A172 (cell line): ENCODE measurements at places on chromosomes 1 and 21.

DNA sequence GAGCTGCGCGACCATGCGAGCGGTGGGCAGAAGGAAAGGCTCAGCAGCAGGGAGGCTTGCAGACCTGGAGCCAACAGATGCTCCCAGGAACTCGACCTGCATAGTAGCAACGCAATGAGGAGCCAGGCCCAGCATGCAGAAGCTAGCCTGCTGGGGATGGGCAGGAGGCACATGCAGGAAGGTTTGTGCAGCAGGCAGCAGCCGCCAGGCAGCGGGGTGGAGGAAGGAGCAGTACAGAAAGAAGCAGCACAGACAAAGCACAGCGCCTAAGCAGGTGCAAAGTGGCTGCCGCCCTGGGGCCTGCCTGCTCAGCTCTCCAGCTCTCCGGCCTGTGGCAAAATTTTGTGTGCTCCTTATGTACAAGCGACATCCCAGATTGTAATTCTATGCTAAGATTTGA is 213.5 kb upstream of the MAP1LC3C start:
- no peak for DNase-seq

DNA sequence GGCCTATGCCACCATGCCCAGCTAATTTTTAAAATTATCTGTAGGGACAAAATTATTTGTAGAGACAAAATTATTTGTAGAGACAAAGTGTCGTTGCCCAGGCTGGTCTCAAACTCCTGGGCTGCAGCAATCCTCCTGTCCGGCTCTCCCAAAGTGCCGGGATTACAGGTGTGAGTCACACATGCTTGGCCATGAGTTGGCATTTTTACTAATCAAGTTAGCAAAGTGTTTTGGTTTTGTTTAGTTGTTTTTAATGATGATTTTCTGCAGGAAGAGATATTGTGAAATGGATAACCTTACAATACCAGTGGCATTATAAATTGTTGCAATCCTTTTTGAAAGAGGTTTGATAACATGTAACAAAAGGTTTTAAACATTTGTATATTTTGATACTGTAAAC is 65.3 kb upstream of the MAGI3 start:
- peak; percentile 58 for DNase-seq

DNA sequence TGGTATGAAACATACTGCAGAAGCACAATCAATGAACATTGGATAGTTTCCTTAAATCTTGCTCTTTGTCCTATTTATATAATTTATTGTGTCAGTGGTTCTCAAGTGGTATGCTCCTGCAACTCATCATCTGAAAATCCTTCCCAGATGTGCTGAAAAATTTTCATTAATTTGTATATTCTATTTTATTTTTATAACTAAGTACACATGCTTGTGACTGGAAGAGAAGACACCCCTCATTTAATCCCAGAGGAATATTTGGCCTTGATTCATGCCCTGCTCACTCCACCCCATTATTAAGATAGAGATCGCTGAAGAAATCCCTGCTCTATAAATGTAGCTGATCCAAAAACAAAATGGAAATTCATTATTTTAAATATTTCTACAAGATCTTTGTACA is 870.5 kb upstream of the CXADR start:
- no peak for DNase-seq

- DNase-seq = no peak
Observed at GRCh38 chr21:40841524-40842196, 5.3 kb downstream of the DSCAM start.

DNA sequence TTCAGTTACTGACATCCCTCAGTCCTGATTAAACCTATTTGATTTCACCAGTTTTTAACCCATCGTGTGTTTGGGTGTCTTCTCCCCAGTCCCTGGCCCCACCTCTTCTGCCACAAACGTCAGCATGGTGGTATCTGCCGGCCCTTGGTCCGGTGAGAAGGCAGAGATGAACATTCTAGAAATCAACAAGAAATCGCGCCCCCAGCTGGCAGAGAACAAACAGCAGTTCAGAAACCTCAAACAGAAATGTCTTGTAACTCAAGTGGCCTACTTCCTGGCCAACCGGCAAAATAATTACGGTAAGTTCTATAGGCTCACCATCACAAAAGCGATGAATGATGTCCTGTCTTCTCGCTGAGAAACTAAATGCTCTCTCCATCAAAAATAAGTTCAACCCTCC is 28.7 kb downstream of the NBPF3 start:
- DNase-seq = no peak

DNA sequence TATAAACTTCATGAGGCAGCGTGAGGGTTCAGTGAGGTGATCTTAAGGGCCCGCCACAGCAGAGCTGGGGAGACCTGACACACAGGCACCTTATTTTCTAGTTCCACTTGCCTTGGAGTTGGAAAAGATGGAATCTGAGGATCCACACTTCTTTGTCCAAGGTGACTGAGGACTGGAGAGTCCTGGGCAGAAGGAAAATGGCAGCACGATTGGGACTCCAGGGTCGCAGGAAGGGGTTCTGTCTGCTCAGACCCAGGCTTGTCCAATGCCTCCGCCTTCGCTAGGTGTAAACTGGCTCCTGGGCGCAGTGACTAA is 1.3 kb downstream of the GALE start:
- no peak for DNase-seq

DNA sequence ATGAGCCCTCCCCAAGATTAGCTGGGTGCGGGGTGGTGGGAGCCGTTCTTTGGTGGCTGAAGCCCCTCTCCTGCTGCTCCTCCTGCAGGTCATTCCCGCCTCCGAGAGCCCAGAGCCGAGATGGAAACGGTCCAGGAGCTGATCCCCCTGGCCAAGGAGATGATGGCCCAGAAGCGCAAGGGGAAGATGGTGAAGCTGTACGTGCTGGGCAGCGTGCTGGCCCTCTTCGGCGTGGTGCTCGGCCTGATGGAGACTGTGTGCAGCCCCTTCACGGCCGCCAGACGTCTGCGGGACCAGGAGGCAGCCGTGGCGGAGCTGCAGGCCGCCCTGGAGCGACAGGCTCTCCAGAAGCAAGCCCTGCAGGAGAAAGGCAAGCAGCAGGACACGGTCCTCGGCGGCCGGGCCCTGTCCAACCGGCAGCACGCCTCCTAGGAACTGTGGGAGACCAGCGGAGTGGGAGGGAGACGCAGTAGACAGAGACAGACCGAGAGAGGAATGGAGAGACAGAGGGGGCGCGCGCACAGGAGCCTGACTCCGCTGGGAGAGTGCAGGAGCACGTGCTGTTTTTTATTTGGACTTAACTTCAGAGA is 448 bp downstream of the G0S2 start:
- DNase-seq = no peak

DNA sequence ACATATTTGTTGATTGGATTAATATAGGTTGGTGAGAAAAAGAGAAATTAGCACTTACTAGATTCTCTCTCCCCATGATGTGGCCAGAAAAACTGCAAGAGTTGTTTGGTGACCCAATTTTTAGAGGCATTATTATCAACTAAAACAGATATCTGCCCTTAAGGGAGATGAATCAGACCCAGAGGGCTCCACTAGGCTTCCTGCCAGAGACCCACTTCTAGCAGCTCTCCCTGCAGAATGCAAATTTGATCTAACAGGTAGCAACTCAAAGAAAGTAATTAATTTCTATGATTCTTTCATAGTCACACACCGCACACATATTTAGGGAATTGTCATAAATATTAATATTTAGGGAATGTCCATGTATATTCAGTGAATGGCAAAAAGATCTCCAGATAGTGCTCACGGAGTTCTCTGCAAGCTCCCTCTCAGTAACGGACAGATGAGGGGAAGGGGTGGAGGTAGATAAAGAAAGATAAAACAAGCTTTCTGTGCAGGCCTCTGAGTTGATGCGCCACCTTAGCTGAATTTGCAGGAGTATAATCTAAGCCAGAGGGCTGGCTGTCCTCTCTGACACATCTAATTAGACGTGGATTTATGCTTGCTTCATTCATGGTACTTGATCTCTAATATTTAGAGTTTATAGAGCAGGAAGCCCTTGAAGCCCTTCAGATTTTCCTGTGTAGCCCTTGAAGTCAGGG is 84.1 kb upstream of the CCDC190 start:
- no peak for DNase-seq

DNA sequence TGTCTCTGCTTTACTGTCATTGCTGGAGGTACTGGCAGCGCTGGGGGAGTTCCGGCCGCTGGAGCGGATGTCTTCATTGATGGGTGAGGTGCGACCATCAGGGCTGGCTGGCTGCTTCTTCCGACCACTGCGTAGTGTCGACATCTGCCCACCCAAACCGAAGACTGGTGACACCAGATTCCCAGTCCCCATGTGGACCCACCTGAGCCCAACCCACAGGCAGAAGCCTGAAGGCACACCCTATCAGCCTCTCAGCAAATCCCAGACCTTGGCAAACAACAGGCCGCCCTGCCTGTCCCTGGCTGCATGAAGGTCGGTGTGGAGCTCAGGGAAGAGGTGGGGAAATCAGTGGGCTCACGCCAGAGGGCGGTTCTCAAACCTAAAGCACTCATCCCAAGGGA is 44.8 kb downstream of the SLC45A1 start:
- no peak for DNase-seq

DNA sequence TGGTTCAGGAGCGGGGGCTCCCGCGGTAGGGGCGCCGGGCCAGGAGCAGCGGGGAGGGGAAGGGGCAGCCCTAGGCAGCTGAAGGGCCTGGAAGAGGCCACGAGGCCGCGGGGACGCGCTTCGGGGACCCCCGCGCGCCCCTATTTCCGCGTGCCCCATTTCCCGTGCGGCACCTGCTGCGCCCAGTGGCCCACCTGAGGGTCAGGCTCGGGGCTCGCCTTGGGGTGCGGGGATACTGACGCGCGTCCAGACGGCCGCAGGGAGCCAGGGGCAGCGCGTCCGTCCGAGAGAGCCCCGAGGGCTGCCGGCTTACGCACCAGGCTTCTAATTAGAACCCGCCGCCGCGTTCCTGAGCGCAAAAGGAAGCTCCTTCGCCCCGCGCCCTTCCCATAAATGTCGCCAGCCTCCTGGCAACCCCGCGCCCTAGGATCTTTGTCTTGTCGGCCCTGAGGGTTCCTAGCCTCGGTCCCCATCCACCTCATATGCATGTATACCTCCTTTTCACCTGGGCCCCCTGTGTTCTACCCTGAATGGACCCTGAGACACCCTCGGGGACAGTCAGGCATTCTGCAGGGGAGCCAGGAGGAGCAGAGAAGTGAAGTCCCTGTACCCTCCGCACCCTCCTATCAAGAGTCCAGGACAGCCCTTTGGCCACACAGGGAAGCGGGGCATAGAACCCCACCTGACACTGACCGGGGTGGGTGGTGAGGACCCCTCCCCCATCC is 1.8 kb downstream of the WNT3A start:
- DNase-seq = no peak

GRCh38 chr1:234486858-234487840 is 8.2 kb upstream of the TARBP1 start:
- peak; percentile 62 for DNase-seq

GRCh38 chr1:54833121-54833520 is 32.0 kb upstream of the TTC22 start:
- DNase-seq = no peak

DNA sequence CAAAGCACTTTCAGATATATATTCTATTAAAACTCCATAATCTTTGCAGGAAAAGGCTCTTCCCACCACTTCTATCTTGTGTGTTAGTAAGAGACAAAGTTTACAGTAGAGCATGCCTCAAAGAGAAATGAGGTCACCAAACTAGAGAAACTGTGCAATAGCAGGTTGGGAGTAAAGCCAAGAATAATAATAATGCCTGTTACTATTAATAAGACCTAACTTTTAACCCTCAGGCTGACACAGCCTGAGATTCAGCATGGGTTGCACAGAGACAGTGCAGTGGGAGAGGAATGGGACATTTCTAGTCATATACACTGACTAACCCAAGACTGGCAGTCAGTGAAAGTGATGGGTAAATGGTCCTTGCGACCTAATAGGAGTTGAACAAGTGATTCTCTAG is 320.2 kb upstream of the NFIA start:
- no peak for DNase-seq

DNA sequence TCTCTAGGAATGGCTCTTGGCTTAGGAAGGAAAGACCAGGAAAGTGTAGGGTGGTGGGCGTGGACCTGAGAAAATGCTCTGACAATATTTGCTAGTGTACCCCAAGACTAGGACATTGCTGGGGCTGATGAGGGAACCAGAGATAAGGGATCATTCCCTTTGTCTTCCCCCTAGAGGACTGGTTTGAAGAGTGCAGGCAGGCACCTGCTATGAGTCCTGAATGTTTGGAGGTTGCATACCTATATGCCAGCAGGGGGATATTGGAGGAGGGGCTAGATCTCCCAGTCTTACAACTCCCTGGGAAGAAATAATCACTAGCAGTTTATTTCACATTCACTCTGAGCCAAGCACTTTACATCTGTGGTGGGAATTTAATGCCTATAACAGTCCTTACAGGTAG is 6.0 kb upstream of the BCL10 start:
- DNase-seq = no peak

DNA sequence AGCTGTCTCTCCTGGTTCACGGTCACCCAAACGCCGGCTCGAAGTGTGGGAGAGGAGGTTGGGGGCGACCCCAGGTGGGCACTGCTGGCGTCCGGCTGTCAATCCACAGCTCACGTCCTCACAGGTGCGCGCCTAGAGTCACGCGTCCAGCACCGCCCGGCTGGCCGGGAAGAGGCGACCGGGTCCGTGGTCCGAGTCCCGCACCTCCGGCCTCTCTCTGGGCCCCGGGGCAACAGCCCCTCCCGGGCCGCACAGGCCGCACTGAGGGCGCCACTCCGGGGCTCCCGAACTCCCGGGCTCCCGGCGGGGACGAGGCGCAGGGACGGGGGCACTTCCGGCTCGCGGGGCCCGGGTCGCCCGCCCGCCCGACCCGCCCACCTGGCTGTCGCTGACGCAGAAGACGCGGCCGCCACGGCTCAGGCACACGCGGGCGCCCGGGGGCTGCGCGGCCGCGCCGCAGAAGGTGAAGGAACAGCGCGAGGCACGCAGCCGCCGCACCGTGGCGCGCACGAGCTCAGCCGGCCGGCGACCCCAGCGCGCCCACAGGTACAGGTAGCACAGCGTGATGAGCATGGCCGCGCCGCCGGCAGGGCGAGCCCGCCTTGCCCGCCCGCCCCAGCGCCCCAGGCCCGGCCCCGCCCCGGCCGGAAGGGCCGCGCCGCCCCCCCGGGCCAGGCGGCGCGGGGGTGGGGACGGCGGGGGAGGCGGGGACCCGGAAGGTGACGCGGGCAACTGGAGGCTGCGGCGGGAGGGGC is at the start of gene HLCS:
TSS of gene HLCS (minus strand) at position 604 of the 755 bp plus-strand sequence. CDS start at position 573, 31 bp downstream.
- peak; percentile 48 for DNase-seq

DNA sequence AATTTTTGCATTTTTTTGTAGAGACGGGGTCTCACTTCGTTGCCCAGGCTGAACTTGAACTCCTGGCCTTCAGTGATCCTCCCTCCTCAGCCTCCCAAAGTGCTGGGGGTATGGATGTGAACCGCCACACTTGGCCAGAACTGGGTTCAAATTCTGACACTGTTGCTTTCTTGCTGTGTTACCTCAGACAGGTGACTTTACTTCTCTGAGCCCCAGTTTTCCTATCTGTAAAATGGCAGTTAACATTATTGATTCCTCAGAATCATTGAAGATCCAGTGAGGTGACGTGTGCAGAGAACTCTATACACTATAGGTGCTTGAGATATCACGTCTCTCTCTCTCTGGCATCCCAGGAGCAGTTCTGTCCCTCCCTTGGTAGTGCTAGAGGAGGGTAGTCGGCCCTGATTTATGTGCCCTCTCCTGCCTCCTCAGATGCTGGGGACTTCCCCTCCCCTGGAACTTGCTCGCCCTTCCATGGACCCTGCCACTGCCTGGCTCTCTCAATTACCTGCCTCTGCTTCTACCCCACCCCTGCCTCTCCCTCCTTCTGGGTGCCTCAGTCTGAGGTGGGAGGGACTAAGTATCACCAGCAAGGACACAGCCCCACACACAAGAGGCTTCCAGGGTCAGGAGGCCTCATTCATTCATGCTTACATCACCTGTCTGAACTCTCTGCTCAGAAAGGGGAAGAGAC is 2.8 kb upstream of the HPCA start:
- DNase-seq = no peak

GRCh38 chr1:63731117-63732043 is 42.4 kb upstream of the ROR1 start:
- peak; percentile 99 for DNase-seq

GRCh38 chr1:72845381-72845780 is 563.0 kb upstream of the NEGR1 start:
- DNase-seq = no peak
